Panc1 (cell line): ENCODE measurements at places on chromosomes 13 and 19.

DNA sequence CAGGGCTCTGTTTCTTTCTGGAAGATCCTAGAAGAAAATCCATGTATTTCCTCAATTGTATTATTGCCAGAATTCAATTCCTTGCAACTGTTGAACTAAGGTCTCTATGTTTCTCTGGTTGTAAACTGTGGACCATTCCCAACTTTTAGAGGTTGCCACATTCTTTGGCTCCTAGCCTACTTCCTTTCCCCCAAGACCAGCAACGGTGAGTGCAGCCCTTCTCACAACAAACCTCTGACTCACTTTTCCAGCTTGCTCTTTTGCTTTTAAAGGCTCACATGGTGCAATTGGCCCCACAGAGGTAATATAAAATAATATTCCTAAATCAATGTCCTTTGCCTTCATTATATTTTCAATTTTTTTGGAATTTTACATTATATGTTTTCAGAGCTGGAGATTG lies 371.3 kb downstream of the SLITRK5 start:
- no peak for DNase-seq

- DNase-seq: no peak
Observed at GRCh38 chr19:27774827-27775226, 1438.1 kb downstream of the UQCRFS1 start.

GRCh38 chr19:49422407-49423070 lies 702 bp downstream of the PTH2 start:
- DNase-seq: no peak

DNA sequence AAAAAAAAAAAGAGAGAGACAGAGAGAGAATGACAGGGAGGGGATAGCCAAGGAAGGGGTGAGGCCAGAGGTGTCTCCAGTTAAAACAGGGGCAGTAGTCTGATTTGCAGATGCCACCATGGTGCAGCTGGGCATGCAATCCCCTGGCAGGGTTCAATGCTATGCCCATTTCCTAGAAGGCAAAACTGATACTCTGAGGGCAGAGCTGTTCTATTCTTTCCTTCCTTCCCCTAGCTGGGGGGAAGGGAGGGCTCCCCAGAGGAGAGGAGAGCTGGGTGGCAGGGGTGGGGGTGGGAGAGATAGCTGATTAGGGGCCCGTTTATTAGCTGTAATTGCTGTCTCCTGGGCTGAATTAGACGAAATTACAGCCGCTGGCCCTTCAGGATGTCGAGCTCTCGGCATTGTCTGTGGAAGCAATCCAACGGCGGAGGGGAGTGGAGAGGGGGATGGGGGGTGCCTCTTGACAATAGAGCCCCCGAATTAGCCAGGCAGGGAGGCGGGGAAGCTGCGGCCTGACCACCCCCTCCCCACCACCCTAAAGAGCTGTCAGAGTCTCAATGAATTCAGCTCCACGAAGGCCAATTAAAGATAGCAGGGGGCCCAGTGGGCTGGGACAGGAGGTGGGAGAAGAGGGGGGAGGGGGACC lies 14.4 kb upstream of the DPP9 start:
- DNase-seq: no peak

DNA sequence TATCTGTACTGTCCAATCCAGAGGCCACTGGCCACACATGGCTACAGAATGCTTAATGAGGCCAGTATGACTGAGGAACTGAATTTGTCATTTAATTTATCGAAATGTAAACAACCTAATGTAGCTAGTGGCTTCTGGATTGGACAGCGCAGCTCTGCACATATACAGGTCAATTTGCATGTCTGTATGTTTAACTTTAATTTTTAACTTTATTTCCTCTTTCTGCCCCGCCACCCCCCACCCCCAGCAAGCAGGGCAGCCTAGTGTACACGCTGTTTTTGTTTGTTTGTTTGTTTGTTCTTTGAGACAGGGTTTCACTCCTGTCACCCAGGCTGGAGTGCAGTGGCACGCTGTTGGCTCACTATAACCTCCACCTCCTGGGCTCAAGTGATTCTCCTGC lies 15.5 kb downstream of the ZSWIM9 start:
- DNase-seq: no peak

DNA sequence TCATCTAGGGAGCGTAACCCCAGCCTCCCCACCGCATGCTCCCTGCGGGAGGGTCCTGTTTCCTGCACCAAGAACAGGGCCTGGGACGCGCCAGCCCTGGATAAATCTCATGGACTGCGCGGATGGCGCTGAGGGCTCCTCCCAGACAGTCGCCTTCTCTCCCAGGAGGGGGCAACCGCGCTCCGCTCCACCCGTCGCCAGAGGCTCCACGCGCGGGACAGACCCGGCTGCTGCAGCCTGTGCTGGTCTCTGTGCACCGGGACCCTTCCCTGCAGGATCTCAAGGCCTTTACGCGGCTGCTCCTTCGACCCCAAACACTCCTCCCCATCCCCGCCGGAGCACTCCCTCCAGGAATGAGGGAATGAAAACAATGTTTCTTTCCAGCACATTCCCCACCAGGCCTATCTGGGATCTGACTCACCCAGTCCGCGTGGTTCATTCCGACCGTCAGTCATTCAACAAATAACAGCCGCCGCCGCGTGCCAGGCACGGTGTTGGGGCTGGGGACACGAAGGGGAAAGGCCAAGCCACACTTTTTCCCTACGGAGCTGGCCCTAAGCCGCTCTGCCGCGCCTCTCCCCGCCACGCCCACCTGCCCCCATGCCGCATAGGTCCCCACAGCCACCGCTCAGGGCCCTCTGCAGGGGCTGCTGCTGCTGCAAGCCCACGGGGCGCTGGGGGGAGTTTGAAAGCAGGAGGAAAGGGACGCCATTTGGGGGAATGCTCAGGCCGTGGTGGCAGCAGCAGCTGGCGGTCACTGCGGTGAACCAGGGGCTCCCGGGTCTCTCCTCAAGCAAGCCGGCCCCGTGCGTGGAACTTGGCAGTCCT lies 6.0 kb downstream of the PNMA8B start:
- DNase-seq: no peak

GRCh38 chr13:88429862-88430261 lies 758.7 kb downstream of the SLITRK5 start:
- no peak for DNase-seq

- DNase-seq: no peak
Observed at GRCh38 chr13:76836311-76836710, 49.9 kb downstream of the KCTD12 start.

GRCh38 chr19:49447485-49448431 lies 3.9 kb downstream of the PIH1D1 start:
- DNase-seq: no peak

- DNase-seq: no peak
Observed at GRCh38 chr19:20078581-20079031, 806 bp downstream of the ZNF90 start.

DNA sequence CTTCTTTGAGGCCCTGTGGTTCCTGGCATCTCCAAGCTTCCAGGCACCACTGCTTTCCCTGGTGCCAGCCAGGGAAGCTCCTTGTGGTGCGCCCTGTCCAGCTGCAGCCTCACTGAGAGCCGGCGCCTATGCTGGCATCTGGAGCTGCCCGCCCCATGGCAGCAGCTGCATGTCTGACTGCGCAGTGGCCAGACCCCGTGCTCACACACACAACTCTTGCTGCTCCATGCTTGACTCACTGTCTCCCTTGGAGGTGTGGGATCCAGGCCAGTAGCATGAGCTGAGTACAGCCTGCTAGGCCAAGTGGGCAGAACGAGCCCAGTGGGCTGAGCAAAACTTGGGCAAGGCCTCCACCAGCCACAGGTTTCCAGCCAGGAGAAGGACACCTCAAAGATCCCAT lies 11.5 kb upstream of the SUPT20H start:
- no peak for DNase-seq

DNA sequence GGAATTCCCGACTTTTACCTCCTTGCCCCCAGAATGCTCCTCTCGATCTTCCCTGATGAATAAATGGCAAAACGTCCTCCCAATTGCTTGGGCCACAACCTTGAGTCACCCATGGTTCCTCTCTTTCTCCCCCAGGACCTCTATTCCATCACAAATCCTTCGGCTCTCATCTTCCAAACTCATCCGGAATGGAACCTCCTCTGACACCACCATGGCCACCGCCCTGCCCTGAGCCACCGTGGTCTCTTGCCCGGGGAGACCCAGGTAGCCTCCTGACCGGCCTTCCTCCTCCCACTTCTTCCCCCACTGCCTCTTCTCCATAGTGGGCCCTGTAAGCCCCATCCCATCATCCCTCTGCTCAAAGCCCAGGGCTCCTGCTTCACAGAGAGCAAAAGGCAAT lies 4.9 kb downstream of the SLC7A10 start:
- DNase-seq: no peak

DNA sequence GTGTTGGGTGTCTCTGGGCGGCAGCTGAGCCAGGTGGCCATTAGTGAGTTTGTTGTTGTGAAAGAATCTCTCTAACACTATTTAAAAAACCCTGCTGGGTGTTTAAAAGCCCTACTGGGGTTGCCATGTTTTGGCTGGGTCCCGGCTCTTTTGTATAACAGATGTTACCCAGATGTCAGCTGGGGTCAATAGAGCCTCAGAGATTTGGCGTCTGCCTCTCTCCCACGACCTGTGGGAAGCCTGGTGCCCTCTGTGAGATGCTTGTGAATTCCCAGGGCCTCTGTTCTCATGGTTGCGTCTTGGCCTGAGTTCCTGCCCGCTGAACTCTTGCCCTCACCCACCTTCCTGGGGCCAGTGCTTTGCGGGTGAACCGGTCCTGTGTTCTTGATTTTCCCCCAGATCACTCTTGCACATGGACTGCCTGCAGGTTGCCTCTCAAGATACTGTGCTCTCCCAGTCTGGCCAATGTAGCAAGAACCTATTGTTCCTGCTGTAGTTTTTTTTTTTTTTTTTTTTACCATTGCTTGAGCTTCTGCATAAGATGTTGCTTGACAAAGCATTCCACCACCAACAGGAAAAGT lies 9.5 kb downstream of the NFILZ start:
- DNase-seq: no peak

- no peak for DNase-seq
Observed at GRCh38 chr13:46745062-46745461, 51.9 kb downstream of the ESD start.

GRCh38 chr19:28615966-28616365 lies 597.0 kb downstream of the UQCRFS1 start:
- no peak for DNase-seq

GRCh38 chr13:43058831-43059230 lies 35.4 kb downstream of the DNAJC15 start:
- no peak for DNase-seq

DNA sequence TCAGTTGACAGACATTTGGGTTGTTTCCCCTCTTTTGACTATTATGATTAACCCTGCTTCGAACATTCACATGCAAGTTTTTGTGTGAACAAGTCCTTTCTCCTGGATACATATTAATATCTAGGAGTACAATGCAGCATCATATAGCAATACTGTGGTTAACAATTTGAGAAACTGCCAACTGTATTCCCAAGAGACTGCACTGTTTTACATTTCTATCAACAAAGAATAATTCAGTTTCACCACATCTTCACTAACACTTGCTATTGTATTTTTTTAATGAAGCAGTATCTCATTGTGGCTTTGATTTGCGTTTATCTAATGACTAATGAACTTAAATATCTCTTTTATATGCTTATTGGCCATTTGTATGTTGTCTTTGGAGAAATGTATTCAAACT lies 184.6 kb upstream of the NBEA start:
- no peak for DNase-seq

- DNase-seq: no peak
Observed at GRCh38 chr13:53141336-53141735, 112.7 kb downstream of the OLFM4 start.

DNA sequence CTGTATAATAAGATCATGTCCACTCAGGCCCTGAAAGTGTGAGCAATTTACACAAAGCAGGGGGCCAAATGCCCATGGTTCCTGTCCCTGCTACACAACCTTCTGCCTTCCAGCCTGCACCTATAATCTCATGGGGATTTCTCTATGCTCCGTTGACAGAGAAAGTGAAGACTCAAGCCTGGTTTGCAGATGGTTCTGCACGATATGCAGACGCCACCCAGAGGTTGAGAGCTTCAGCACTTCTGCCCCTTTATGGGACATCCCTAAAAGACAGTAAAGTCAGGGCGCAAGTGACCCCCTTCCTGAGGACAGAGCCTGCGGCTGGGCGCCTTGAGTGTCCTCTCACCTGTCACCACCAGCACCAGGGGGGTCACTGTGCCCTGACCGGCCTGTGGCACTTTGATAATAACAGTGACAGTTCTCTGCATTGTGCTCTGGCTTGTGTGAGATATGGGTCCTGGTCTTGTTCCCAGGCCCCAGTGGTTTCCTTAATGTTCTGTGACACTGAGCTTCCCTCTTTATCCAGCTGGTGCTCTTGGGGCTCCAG lies 15.1 kb downstream of the LILRA5 start:
- no peak for DNase-seq

- DNase-seq: no peak
Observed at GRCh38 chr13:114002771-114003321, 29.0 kb upstream of the C13orf46 start.

DNA sequence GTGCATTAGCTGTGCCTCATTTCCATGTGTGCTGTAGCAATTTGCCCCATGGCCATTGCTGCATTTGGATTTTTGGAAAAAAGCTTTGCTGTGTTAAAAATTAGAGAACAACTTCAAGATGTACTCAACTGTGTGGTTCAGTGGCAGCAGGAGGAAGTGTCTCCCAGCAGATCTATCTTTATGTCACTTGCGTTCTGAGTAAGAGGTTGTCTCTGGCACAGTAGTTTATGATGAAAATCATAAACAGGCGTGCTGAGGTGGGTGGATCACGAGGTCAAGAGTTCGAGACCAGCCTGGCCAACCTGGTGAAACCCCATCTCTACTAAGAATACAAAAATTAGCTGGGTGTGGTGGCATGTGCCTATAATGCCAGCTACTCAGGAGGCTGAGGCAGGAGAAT lies 29.0 kb upstream of the RNF17 start:
- no peak for DNase-seq

DNA sequence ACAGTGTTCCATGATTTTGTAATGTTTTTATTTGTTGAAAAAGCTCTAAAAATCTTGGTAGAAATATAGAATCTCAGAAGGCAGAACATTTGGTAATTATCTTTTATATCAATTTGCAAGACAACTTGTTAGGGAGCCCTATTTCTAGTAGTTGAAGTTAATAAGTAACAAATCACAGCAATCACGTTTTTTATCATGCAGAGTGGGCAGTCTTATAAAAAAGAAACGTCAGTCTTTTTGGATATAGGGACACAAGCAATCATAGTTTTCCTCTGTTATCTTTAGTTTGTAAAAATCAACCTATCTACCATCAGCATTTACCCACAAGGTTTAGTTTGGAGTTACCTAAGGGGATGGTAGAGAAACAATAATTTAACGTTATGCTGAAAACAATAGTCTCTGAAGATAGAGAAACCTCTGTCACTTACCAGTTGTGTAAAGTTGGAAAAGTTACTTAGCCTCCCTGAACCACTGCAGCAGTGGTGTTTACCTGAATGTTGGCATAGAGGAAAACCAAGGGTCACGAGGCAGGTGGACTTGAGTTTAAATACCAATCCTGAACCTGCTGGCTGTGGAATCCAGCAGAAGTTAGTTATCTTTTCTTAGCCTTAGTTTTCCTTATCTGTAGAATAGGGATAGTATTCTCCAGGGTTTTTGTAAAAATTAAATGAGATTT lies 192.8 kb downstream of the GGACT start:
- no peak for DNase-seq

GRCh38 chr19:47230054-47230920 lies 712 bp downstream of the BBC3 start:
- DNase-seq: no peak
